ENCODE measurements at places on chromosomes 6 and 20. TPM values are rescaled to one million over a fixed set of nuclear protein-coding genes. Genes with fewer than 3 reads are reported as not detected.

The OPRL1 gene
- 0.34 TPM for total RNA-seq

The HLA-DPB1 gene
- 4.1 TPM for total RNA-seq

The ANGPT4 gene
- 0.05 TPM for total RNA-seq

The WFDC10B gene
- total RNA-seq = not detected

The LAMA2 gene
- total RNA-seq = 573 TPM

The OR2B3 gene
- not detected for total RNA-seq

The LMBRD1 gene
- 48.4 TPM for total RNA-seq

The TGM3 gene
- not detected for total RNA-seq

The WASF1 gene
- total RNA-seq = 12.8 TPM

The CRISP2 gene
- total RNA-seq = not detected

The MEI4 gene
- total RNA-seq = not detected

The ANKEF1 gene
- 0.68 TPM for total RNA-seq

The BACH2 gene
- 0.06 TPM for total RNA-seq

The MCHR2 gene
- total RNA-seq = not detected

The VARS1 gene
- 54.7 TPM for total RNA-seq

The MATN4 gene
- not detected for total RNA-seq

The FAM217A gene
- not detected for total RNA-seq

The DEFB123 gene
- total RNA-seq = not detected

The ESR1 gene
- total RNA-seq = 0.94 TPM

The TMEM170B gene
- 0.98 TPM for total RNA-seq

The RTN4IP1 gene
- 2.4 TPM for total RNA-seq

The CPNE1 gene
- total RNA-seq = 122 TPM

The OXT gene
- total RNA-seq = not detected

The SNAP25 gene
- total RNA-seq = 0.49 TPM

The SLC25A27 gene
- 1.7 TPM for total RNA-seq

The SPATA25 gene
- total RNA-seq = 1.7 TPM

The ADA gene
- 31.5 TPM for total RNA-seq

The TFAP2D gene
- not detected for total RNA-seq

The HMGCLL1 gene
- not detected for total RNA-seq

All from cardiac ventricle fibroblast (primary cell).